ENCODE measurements at places on chromosomes 2 and 18.
A peak's percentile ranks its signal among the peaks of the same experiment; 100 is the strongest.

GRCh38 chr2:96146153-96146880 is 1.1 kb upstream of the DUSP2 start:
- DNase-seq = peak; percentile 91

- peak; percentile 29 for DNase-seq
These were observed 38.3 kb downstream of the MRPL44 start for GRCh38 chr2:223995569-223995968.

GRCh38 chr2:43003702-43004101 is 211.3 kb upstream of the HAAO start:
- DNase-seq = no peak

GRCh38 chr2:179354296-179354695 is 89.7 kb upstream of the SESTD1 start:
- no peak for DNase-seq

DNA sequence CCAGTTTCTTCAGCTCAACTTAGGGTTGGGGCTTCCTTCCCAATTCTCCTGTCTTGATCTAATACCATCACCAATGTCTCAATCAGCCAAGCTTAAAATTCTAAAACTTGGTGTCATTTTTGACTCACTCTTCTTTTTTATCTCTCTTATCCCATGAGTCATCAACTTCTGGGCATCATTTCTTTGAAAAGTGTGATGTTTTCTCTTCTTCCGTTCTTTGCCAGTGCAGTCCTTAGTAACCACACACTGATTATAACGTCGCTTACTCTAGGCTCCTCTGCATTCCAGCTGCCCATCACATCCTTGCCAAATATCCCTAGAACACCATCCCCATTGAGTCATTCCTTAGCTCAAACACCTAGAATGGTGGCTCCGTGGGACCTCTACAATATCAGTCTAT is 27.4 kb upstream of the MRO start:
- DNase-seq = no peak

GRCh38 chr2:7437141-7437540 is 519.9 kb downstream of the RNF144A start:
- DNase-seq = peak; percentile 44

- DNase-seq = no peak
These were observed 184.8 kb upstream of the CRIM1 start for GRCh38 chr2:36170805-36171204.

GRCh38 chr2:222050981-222051380 is 247.8 kb downstream of the PAX3 start:
- no peak for DNase-seq

Data from activated T-cell treated with anti-CD3 and anti-CD28 coated beads, Interleukin-2, amount 50 U/mL, for 72 hours (primary cell).